ENCODE measurements at places on chromosomes 7 and 10.

- no peak for DNase-seq
Measured at GRCh38 chr10:80141696-80142460, 9.3 kb downstream of the PLAC9 start.

DNA sequence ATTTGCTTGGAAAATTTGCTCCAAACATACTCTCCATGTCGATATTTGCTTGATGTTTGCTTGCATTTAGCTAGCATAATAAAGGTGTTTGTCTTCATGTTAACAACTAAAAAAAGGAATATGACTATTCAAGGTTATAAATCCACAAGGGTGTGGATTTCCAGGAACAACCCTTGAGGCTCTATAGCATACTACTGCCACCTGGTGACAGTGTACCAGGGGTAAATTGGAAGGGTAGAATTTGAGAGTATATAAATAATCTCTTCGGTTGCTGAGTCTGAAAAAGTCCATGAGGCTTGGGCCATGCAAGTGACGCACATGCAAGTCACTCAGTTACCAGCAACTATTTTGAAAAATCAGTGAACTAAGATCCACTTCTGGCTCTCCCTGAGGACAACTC, 68.4 kb downstream of the SLIT1 start:
- no peak for DNase-seq

DNA sequence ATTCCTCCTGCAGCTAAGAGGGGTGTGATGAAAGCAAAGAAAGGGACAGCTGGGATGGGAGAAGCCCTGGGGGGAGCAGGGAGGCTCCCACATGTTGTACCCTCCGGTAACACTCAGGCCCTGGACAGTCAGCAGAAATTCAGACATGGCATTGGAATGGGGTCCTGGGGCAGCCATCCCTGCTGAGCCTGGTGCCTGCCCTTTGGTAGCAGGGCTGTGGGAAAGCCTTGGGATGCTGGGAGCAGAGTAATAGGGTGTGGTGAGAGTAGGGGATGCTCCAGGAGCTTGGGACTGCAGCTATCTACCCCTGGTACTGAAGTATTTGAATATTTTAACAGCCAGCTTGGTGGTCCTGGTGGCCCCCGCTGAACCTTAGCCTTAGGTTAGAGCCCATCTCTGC, 56.8 kb downstream of the FAM241B start:
- DNase-seq: no peak

- no peak for DNase-seq
Measured at GRCh38 chr10:119274519-119275045, 67.2 kb downstream of the GRK5 start.
